ENCODE measurements at places on chromosomes 7 and 10. TPM values are rescaled to one million over a fixed set of nuclear protein-coding genes. Genes with fewer than 3 reads are reported as not detected.

- H3K4me3 ChIP-seq: no peak overlapping the region
- peak overlapping the region; percentile 64 for H3K27ac ChIP-seq
- peaks cover 22% of the 10 kb centered on the region for H3K4me1 ChIP-seq
- H3K27me3 ChIP-seq: no peaks in the 10 kb centered on the region
- H3K36me3 ChIP-seq: no peaks in the 10 kb centered on the region
- no peak for DNase-seq
Measured at GRCh38 chr7:130009848-130010688, 41.1 kb downstream of the ZC3HC1 start.

- peak; percentile 74 for DNase-seq
- H3K27me3 ChIP-seq: no peaks in the 10 kb centered on the region
- H3K4me1 ChIP-seq: peaks cover 8% of the 10 kb centered on the region
- H3K4me3 ChIP-seq: no peak overlapping the region
- no peak overlapping the region for H3K27ac ChIP-seq
- no peaks in the 10 kb centered on the region for H3K36me3 ChIP-seq
Measured at GRCh38 chr10:28393956-28394568, 91.2 kb upstream of the MPP7 start.

GRCh38 chr10:26527018-26527417, 88.9 kb downstream of the APBB1IP start:
- H3K36me3 ChIP-seq: no peaks in the 10 kb centered on the region
- H3K27me3 ChIP-seq: no peaks in the 10 kb centered on the region
- H3K4me3 ChIP-seq: no peak overlapping the region
- no peak for DNase-seq

- H3K36me3 ChIP-seq: no peaks in the 10 kb centered on the region
- H3K4me1 ChIP-seq: no peaks in the 10 kb centered on the region
- H3K4me3 ChIP-seq: no peak overlapping the region
- H3K27ac ChIP-seq: no peak overlapping the region
- H3K27me3 ChIP-seq: no peaks in the 10 kb centered on the region
Measured at GRCh38 chr10:47028466-47028865, 117.2 kb downstream of the PTPN20 start.

DNA sequence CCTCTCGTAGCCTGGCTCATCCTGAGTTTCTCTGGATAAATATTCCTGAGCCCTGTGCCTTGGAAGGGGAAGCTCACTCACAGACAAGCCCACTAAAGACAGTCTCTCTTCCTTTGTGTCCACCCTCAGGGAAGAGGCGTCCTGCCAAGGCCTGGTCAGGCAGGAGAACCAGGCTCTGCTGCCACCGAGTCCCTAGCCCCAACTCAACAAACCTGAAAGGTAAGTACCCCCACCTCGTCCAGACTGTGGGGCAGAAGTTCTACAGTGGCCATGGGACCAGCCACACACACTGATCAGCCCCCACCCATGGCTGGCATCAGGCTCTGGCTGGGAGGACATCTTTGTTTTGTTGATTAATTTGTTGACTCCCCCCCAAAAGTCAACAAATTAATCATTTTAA, 2.8 kb downstream of the GPR15LG start:
- H3K4me1 ChIP-seq: no peaks in the 10 kb centered on the region
- no peaks in the 10 kb centered on the region for H3K27me3 ChIP-seq
- H3K4me3 ChIP-seq: no peak overlapping the region
- DNase-seq: no peak

- DNase-seq: no peak
- H3K4me3 ChIP-seq: no peak overlapping the region
- peaks cover 11% of the 10 kb centered on the region for H3K36me3 ChIP-seq
Measured at GRCh38 chr7:45179666-45180065, 22.1 kb downstream of the RAMP3 start.

OR2A7 gene
- total RNA-seq: 5.6 TPM

GRCh38 chr10:113137941-113138685, 188.1 kb downstream of the TCF7L2 start:
- DNase-seq: no peak
- no peaks in the 10 kb centered on the region for H3K36me3 ChIP-seq
- peaks cover 29% of the 10 kb centered on the region for H3K4me1 ChIP-seq
- H3K27me3 ChIP-seq: no peaks in the 10 kb centered on the region
- H3K27ac ChIP-seq: no peak overlapping the region

CPA1 gene
- 0.34 TPM for total RNA-seq

DNA sequence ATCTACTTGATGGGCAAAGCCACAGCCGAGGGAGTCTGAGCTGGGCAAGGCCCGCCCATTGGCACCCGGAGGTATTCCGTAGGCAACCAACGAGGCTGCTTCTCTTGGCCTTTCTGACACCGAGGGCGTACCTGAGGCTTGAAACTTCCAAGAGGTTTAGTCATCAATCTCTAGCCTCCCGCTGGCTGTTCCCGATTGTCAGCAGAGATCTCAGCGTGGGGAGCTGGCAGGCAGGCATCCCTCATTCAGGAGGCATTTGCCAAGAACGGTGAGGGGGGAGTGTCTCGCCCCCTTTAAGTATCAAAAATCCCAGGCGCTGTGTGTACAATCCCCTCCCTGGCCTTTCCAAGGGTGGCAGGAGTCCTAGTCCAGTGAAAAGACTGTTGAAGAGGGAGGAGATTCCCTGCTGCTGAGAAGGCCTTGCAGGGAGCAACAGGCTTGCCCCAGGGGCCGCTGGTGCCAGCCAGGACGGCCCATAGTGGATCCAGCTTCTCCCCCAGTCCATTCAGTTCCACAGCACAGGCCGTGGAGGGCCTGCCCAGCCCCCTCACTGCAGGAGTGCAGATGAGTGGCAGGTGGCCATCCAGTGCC, 39.7 kb downstream of the OAT start:
- DNase-seq: no peak
- peaks cover 57% of the 10 kb centered on the region for H3K27me3 ChIP-seq
- no peaks in the 10 kb centered on the region for H3K4me1 ChIP-seq
- no peak overlapping the region for H3K27ac ChIP-seq
- H3K4me3 ChIP-seq: no peak overlapping the region

DNA sequence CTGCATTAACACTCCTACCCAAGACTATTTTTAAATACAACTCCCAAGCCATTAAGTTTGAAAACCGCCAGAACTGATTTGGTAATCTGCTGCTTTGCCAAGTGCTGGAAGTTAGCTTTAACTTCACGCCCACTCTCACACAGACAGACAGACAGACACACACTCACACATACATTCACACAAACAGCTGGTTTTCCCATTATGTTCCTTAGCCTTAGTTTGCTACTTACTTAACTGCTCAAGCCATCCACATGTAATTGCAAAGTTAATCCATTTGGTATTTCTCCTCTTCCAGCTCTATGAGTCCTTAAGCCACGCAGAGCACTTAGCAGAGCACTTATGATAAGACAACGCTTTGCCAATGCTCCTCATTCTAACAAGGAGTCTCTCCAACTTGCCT, 8.3 kb downstream of the COBL start:
- H3K27me3 ChIP-seq: no peaks in the 10 kb centered on the region
- DNase-seq: no peak
- H3K4me1 ChIP-seq: peaks cover 7% of the 10 kb centered on the region
- H3K4me3 ChIP-seq: no peak overlapping the region
- no peak overlapping the region for H3K27ac ChIP-seq

DNA sequence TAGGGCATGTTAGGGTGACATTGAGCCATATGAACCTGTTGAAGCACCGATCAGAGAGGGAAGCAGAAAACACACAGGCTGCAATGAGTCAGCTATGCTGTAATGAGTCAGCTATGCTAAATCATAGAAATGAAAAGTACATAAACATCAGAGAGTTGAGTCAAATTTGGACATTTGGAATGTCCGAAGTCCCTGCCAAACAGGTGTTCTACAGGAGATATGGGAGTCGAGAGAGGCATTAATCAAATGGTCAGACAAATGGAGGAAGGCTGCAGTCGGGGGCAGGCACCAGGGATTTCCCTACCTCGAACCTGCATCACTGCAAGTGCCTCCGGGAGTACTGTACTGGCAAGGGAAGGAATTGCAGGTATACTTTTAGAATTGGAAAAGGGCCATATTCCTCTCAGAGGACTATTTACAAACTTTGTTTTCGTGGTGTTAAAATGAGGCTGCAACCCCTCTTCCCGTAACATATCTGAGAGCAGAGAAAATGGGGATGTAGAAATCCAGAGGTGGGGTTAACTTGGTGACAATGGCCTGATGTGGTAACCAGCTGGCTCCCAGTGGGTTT, 8.8 kb upstream of the ZC3HAV1 start:
- no peaks in the 10 kb centered on the region for H3K4me1 ChIP-seq
- H3K27me3 ChIP-seq: no peaks in the 10 kb centered on the region
- DNase-seq: no peak
- no peaks in the 10 kb centered on the region for H3K36me3 ChIP-seq
- peak overlapping the region; percentile 82 for H3K27ac ChIP-seq
- H3K4me3 ChIP-seq: peak overlapping the region; percentile 17

DNA sequence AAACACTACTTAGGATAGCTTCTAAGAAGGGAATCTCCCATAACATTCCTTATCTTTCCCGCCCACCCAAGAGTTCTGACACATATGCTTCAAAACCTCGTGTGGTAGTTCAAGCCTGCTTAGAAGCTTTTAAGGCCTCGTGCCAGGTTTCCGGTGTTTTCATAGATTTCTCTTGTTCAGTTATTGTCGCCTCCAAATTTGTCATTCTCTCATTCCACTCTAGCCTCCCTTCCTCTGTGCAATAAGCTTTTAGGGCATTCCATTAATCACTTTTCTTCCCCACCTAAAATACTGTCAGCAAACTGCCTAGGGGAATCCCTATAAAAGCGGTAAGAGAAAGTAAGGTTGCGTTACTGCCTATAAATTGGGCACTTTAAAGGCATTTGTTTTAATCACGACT, 718 bp upstream of the BPGM start:
- DNase-seq: peak; percentile 6
- no peaks in the 10 kb centered on the region for H3K27me3 ChIP-seq
- peaks cover 12% of the 10 kb centered on the region for H3K4me1 ChIP-seq
- peak overlapping the region; percentile 63 for H3K4me3 ChIP-seq

PIP gene
- 6.9 TPM for total RNA-seq

GRCh38 chr10:22110761-22111160, 107.1 kb downstream of the EBLN1 start:
- no peaks in the 10 kb centered on the region for H3K4me1 ChIP-seq
- no peaks in the 10 kb centered on the region for H3K36me3 ChIP-seq
- H3K27ac ChIP-seq: no peak overlapping the region
- no peak for DNase-seq

NUTM2B gene
- total RNA-seq: 0.76 TPM

GRCh38 chr7:90777041-90777440, 180.9 kb downstream of the CDK14 start:
- no peak overlapping the region for H3K4me3 ChIP-seq
- no peaks in the 10 kb centered on the region for H3K4me1 ChIP-seq

- no peak overlapping the region for H3K27ac ChIP-seq
- H3K4me1 ChIP-seq: no peaks in the 10 kb centered on the region
- peaks cover 60% of the 10 kb centered on the region for H3K36me3 ChIP-seq
- no peaks in the 10 kb centered on the region for H3K27me3 ChIP-seq
Measured at GRCh38 chr7:30584415-30584814, 10.3 kb upstream of the GARS1 start.

- no peak overlapping the region for H3K27ac ChIP-seq
Measured at GRCh38 chr7:81298951-81299666, 380.3 kb upstream of the SEMA3C start.

ZEB1 gene
- total RNA-seq: 31.3 TPM

ODAD2 gene
- total RNA-seq: 2.8 TPM

- H3K4me3 ChIP-seq: no peak overlapping the region
- H3K27ac ChIP-seq: no peak overlapping the region
- no peak for DNase-seq
Measured at GRCh38 chr7:100687751-100688300, 6.2 kb downstream of the GIGYF1 start.

DNA sequence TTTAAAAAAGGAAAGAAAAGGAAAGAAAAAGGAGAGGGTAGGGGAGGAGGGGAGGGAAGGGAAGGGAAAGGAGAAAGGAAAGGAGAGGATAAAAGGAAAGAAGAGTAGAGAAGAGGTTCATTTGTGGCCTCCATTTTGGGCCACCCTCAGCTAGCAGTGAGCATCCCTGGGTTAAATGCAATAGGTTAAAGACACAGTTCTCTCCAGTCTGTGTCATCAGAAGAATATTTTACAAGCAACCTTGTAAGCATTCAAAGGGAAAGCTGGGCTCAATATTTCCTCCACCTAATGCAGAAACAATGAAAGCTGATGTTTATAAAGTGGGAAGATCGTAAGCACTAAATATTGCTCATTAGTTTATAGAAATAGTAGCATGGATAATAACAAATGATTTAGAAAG, 219.1 kb upstream of the PITRM1 start:
- H3K27ac ChIP-seq: no peak overlapping the region
- H3K36me3 ChIP-seq: no peaks in the 10 kb centered on the region
- H3K4me3 ChIP-seq: no peak overlapping the region
- H3K4me1 ChIP-seq: no peaks in the 10 kb centered on the region
- DNase-seq: no peak
- H3K27me3 ChIP-seq: no peaks in the 10 kb centered on the region

RNF133 gene
- total RNA-seq: 1.2 TPM

- no peak overlapping the region for H3K27ac ChIP-seq
- no peaks in the 10 kb centered on the region for H3K27me3 ChIP-seq
- no peaks in the 10 kb centered on the region for H3K36me3 ChIP-seq
- DNase-seq: no peak
- no peaks in the 10 kb centered on the region for H3K4me1 ChIP-seq
Measured at GRCh38 chr10:94282369-94282768, 80.4 kb downstream of the NOC3L start.

GNAT3 gene
- not detected for total RNA-seq

DNA sequence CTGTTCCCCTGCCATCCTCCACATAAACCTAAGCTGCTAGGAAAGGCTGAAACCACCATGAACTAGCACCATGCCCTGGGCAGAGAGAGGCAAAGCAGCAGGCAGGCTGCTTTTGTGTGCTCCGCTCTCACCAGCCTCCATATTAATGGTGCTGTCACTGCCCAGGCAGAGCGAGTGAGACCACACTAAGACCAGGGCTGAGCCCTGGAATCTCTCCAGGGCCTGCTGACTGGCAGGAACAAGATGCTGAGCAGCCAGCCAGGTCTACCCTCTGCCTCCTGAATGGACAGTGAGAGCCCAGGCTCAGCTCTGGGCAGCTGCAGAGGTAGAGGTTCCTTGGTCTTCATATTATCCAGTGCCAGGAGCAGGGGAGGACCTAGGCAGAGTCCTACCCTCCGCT, 1.6 kb upstream of the CRHR2 start:
- no peaks in the 10 kb centered on the region for H3K36me3 ChIP-seq
- no peak overlapping the region for H3K4me3 ChIP-seq
- H3K4me1 ChIP-seq: peaks cover 12% of the 10 kb centered on the region
- no peak for DNase-seq
- H3K27ac ChIP-seq: no peak overlapping the region
- H3K27me3 ChIP-seq: peaks cover 44% of the 10 kb centered on the region

Data from left lung (tissue), 14 donors.